Sciatic nerve (tissue), 2 donors: ENCODE measurements at places on chromosomes 6 and 20.

DNA sequence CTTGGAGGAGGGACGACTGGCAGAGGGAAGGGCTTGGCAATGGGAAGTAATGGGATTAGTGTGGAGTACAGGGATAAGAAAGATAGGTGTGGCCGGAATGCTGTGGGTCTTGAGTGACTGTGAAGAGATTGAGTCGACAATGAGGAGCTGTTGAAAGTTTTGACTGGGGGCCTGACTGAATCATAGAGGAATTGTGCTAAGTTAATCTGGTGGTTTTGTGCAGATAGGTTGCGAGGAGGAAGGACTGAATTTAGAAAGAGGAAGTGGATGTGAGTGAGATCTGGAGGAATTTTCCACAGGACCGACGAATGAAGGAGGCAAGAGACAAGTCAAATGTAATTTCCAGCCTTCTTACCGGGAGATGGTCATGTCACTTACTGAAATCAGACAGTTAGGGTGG lies 143.9 kb upstream of the RALGAPA2 start:
- no peak for DNase-seq

GRCh38 chr6:85372915-85373270 lies 77.0 kb upstream of the NT5E start:
- no peak for DNase-seq

GRCh38 chr6:7802662-7803061 lies 76.8 kb downstream of the BMP6 start:
- no peak for DNase-seq

- no peak for DNase-seq
Measured at GRCh38 chr6:11366183-11366933, 133.9 kb upstream of the NEDD9 start.

GRCh38 chr20:56628873-56629463 lies at the start of gene TFAP2C:
TSS of gene TFAP2C (plus strand) at chr20:56629306. CDS start at chr20:56629545, 239 bp downstream.
- peak; percentile 67 for DNase-seq

DNA sequence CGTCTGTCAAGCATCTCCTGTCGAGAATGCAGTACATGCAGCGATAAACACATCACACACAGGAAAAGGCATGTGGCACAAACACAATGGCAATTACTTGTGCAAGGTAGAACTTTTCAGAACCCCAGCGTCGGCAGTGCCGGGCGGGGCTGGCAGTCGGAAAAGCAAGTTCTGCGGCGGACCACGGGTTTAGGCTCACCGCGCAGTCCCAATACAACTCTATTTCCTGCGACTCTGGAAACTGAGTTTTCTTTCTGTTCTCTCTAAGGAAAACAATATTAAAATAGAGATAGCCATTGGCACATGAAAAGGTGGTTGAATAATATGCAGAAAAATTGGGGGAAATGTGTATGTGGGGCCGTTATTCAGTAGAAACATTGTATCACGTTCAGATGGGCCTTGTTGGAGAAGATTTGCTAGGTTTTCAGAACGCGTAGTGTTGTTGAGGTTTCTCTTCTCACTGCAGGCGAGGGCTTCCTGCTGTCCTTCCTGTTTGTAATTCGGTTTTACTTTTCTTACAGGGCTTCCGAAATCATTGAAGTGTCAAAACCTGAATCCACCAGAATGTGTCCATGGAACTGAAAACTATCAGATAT lies 369.5 kb downstream of the THBS2 start:
- DNase-seq, result no peak

DNA sequence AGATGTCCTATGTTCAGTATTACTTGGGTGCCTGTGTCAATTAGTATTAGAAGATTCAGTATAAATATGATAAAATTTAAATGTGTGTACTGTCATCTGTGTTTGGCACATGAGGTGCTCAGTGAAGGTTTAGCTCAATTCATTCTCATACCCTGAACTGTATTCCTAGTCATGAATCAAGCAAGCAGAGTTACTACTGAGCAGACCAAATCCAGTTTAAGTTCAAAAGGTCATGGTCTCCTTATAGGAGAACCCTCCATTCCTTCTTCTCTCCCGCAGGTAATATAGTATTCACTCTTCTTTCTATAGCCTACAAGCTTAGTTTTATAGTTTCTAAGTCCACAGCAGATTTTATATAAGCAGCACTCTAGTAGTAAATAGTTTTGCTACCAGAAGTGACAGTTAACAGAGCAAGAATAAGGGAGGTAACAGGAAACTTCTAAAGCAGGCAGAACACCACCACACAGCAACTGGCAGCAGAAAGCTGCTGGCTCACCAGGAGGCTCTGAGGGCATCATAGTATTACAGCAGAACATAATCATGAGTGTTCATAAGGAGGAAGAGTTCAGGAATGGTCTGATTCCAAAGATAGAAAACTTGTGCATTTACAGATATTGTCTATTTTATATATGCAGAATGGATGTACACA lies 133.2 kb downstream of the SLC16A10 start:
- DNase-seq, result no peak

DNA sequence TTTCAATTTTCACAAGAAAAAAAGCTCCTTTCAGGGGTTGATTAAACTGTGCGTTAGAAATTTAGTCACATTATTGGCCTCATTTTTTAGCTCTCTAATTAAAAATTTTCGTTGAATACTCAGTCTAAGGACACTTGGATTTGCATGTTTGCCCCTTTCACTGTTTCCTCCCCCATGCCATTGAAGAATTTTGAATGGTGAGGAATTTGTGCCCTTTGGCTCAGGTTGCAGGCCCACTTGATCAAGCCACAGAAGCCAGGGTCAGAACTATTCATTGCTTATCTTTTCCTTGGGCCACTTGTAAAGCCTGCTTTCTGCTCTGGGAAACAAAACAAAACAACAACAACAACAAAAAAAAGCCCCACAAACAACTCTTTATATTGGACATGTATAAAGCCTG lies 12.2 kb downstream of the LIN28B start:
- no peak for DNase-seq

- DNase-seq, result no peak
Measured at GRCh38 chr6:28303570-28303969, 22.2 kb downstream of the PGBD1 start.

DNA sequence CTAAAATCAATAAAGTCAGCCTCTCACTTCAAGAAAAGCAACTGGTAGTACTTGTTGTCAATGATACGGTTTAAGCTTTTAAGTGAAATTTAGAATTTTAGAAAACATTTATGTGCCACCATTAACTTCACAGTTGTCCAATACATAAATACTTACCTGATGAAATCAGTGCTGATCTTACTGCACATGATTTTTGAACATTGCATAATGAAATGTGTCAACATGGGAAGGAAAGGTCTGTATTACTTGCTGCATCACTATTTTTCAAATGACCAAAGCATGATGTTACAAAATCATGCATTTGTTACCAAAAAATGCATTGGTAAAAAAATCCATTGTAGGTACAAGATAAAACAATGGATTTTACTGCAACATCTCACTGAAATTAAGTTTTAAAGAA lies 284.3 kb downstream of the EPM2A start:
- no peak for DNase-seq

- no peak for DNase-seq
Measured at GRCh38 chr6:36373368-36374019, 14.0 kb downstream of the ETV7 start.

GRCh38 chr6:87736809-87737540 lies 34.9 kb upstream of the AKIRIN2 start:
- DNase-seq, result no peak

GRCh38 chr6:34788111-34788510 lies 3.8 kb upstream of the BLTP3A start:
- no peak for DNase-seq

GRCh38 chr6:22467645-22468044 lies 101.7 kb upstream of the HDGFL1 start:
- DNase-seq, result no peak

DNA sequence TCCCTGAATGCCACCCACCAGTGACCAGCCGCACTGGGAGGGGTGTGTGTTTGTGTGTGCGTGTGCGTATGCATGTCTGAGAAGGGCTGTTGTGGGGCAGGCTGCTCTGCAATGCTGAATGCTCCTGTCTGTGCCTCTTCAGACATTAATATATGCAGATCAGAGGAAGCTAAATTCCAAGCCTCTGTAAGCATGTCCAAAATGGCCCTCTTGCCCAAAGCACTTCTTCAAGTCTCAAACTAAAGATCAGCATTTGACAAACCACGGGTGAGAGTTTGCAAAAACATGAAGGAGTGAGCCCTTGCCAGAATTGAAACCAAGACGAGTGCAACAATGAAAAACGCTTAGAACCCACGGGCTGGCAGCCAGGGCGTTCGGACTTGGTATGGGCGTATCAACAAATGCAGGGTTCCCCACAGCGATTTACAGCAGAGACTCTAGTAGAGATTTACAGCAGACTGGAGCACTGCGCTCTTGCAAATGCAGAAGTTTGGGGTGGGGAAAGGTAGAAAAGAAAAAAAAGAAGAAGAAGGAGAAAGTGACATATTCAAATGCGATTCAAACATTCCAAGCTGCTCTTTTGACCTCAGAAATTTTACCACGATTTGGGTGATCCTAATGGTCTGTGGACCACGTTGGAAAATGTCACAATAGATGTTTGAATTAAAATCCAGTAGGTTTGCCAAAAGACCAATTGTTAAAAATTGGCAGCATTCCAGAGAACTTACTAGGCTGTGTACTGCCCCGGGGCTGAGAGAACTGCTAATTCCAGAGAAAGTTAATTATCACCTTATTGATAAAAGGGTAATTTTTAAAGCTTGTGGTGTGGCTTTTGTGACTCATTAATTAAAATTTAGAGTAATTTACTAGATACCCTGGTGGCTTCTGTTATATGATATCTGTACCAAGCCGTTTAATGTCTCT lies 3.5 kb downstream of the SCML4 start:
- no peak for DNase-seq

GRCh38 chr6:5012519-5012918 lies 8.7 kb upstream of the RPP40 start:
- DNase-seq, result no peak

DNA sequence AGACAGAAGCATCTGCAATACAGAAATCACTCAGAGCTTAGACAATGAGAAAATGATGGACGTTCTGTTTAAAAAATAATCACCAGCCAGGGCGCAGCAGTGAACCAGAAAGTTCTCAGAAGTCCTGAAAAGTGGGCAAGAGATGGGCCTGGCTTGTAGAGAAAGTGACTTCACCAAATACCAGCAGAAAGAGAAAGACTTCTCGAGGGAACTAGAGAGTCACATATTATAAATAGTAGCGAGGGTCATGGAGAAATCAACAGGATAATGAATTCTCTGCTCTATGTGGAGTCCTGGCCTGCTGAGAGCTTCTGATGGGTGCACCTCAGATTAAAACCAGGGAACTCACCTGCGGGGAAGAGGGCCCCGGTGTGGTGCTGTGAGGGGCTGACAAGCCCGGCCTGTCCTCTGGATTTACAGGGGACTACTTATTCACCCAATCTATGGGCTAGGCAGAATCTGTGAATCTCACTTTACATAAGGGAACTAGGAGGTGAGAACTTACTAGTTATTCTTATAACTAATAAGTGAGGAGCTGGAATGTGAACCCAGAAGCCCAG lies 5.6 kb upstream of the RAMACL start:
- DNase-seq, result no peak

DNA sequence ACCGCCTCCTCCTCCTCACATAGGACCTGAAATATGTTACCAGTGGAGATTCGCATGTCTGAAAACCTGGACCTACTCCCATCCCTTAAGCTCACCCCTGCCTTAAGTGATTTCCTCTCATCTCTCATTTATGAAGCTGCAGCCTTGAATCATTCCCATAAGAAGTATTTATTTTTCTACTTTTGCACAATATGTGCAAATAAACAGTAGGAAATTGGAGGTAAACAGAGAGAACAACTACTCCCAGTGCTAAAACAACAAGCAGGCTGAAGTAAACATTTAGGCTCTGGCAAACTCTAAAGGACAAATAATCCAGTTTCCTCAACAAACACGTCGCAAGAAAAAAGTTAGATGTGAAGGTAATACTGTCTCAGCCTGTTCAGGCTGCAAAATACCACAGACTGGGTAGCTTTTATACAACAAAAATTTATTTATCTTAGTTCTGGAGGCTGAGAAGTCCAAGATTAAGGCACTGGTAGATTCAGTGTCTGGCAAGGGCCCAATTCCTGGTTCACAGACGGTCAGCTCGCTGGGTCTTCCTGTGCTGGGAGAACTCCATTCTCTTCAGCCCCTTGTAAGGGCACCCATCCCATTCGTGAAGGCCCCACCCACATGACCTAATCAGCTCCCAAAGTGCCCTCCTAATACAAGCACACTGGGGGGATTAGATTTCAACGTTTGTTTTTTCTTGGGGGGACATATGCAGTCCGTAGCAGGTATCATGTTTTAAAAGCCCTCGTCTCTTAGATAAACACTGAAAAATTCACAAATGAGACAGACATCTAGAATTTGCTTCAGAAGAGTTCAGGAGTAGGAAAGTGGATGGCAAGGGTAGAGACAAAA lies 15.6 kb downstream of the SPATA2 start:
- DNase-seq, result no peak

- no peak for DNase-seq
Measured at GRCh38 chr6:165663736-165664558, 906 bp upstream of the PDE10A start.

DNA sequence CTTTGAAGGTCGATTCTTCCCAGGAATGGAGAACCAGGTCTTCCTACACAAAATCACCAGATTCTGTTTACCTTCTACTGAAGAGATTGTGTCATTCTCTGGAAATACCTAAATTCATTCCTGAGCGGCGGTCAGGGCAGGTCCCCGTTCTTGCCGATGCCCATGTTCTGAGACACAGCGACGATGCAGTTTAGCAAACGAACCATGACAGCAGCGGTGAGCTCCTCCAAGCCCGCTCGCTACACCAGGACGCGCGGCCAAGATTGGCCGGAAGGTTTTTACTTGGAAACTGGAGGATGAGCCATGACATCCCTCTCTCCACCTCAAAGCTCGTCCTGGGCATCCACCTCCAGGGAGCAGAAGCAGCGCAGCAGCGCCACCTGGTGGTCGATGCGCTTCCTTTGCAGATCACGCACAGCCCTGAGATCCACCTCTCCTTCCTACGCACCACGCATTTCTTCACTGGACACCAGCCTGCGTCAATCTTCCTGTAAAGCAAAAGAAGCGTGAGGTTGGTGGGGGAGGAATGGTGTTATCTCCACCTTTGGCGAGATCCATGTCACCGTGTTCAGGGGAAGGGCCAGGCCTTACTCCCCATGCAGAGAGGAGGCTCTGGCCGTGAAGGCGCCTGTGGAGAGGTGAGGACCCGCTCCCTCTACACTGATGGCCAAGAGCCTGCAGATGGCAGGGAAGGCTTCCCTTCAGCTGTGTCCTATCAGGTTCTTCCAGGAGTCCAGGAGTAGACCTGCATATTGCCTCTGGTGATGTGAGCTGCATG lies 9.9 kb upstream of the HLA-B start:
- peak; percentile 92 for DNase-seq

DNA sequence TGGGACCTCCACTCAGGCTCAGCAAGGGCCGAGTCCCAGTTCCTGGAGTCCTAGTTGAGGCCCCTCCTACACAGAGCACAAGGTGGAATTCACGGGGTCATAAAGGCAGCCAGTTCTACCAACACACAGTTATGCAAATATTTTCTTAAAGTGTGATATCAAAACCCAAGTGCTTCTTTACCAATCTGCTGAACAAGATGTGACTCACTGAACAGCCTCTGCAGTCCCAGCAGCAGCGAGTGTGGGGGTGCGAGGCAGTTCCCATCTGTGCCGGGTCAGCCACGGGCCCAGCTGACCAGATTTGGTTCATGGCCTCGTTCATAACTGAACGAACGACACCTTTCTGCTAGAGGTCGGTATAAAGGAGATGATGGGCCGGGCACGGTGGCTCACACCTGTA lies 4.5 kb upstream of the TCEA2 start:
- DNase-seq, result no peak
